ENCODE measurements at places on chromosomes 2 and 18.

- no peak for DNase-seq
Measured at GRCh38 chr2:104733226-104733943, 120.5 kb upstream of the POU3F3 start.

DNA sequence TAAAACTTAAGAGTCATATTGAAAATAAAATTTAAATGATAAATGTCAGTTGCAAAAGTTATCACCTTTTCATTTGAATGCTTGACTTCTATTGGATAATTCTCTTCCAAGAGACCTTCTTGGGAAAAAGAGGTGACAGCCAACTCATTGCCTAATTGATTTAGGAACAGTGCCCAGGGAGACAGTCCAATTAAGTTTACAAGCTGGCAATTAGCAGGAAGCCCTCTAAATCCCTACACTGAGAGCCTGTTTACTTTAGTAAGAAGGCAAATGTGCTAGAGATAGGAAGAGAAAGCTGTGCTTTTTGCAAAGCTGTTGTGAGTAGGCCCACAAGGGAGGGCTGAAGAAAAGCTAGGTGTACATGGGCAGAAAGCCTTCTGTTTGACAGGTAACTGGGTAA is 189.1 kb downstream of the WDPCP start:
- no peak for DNase-seq

- no peak for DNase-seq
Measured at GRCh38 chr2:216620786-216621185, 12.4 kb upstream of the IGFBP2 start.

DNA sequence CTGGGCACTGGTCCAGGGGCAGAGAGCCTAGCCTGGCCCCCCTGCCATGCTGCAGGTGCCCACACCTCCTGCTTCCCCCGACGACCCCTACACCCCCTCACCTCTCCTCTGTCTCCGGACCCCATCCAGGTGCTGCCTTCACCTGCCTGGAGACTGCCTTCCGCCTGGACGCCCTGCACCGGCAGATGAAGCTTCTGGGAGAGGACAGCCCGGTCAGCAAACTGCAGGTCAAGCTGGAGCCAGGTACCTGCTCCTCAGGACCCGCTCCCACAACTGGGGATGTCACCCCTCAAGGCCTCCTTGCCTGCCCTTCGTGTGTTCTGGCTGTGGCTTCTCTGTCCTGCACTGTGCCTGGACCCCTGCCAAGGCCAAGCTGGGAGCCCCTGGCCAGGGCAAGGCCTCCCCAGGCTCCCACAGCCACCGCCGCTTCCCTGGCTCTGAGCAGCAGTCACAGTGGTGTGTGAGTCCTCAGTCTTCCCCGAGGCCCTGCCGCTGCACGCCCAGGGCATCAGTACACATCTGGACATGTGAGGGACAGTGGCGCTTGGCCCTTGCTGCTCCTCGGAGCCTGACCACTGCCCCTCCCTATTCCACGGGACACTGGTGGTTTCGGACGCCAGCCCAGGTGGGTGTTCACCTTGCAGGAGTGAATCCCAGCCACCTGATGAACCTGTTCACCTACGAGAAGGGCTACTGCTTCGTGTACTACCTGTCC is 6.3 kb downstream of the RNPEPL1 start:
- no peak for DNase-seq

DNA sequence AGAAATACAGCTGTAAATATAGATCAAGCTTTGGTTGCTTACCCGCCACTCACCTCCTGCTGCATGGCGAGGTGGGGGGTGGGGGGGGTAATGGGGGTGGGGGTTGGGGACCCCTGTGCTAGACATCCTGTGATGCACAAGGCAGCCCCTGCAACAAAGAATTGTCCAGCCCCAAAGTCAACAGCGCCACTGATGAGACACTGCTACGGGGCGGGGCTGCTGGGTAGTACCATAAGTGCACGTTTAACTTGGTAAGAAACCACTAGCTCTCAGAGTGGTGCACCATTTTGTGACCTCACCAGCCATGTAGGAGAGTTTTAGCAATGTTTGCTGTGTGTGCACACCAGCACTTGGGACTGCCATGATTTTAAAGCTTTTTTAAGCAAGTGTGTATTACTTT is 40.3 kb downstream of the SNORC start:
- DNase-seq, result no peak

DNA sequence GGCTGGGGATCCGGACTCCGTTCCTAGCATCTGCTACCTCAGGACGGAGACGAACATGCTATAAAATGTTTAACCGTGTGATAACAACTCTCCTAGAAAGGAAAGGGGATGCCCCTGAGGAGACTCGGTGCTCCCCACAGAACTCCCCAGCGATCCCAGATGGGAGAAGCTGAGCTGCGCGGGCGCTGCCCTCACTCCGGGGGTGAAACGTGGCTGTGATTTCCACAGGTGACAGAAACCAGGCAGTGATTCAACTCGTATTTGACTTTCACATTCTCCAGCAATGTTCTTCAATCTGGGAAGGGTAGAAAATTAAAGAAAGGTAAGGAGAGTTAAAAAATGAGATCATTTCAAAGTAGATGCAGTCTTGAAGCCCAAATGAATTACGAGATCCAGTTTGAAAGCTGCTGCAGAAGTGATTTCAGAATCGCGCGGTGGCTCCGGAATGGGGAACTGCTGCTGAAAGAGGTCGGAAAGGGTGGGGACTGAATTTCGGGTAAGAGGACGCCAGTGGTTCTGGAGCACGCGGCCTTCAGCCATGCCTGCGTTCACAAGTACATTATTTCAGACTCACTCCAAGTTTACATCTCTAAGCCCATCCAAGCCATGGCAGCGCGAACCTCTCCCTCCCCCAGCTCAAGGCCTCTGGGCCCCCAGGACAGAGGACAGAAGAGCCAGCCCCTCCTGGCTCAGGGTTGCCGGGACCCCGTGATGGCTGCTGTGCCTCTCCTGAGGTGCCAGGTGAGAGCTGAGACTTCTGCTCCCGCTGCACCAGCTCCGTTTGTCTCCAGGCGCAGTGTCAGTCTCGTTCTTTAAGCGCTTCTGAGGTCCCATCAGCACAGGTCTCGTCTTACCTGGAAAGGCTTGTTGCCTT is 39.5 kb downstream of the ADNP2 start:
- no peak for DNase-seq

DNA sequence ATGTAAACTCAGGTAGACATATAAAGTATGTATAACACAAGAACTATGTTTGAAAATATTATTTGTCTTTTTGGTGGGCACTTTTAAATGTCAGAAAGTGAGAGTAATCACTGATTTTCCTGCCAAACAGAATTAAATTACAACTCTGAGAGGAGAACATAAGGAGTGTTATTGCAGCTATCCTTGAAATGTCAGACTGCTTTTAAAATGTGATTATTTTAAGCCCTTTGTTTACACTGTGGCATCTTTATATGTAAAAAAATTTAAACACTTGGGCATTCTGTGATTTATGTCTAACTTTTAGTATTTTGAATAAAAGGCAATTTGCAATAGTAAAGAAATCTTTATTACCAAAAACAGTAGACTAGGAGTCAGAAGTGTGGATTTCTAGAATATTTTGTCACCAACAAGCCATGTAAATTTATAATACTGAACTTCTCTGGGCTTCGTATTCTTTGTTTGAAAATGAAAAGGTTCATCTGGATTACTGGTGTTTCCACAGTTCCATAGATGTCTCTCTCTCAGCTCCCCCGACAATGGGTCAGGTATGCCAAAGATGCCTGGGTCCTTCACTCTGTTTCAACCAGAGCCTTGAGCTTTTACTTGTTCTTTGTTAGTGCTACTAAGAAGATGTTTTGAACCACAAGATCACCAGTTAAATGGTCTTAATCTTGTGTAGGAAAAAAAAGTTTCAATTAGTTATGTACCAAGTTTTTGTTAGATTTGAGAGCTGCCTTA is 38.8 kb downstream of the GULP1 start:
- DNase-seq, result no peak
